ENCODE measurements at places on chromosomes 4 and X.
A peak's percentile ranks its signal among the peaks of the same experiment; 100 is the strongest.

- no peak for DNase-seq
Measured at GRCh38 chr4:146349306-146349705, 135.0 kb downstream of the REELD1 start.

- DNase-seq: no peak
Measured at GRCh38 chrX:30190426-30190825, 24.9 kb upstream of the MAGEB2 start.

DNA sequence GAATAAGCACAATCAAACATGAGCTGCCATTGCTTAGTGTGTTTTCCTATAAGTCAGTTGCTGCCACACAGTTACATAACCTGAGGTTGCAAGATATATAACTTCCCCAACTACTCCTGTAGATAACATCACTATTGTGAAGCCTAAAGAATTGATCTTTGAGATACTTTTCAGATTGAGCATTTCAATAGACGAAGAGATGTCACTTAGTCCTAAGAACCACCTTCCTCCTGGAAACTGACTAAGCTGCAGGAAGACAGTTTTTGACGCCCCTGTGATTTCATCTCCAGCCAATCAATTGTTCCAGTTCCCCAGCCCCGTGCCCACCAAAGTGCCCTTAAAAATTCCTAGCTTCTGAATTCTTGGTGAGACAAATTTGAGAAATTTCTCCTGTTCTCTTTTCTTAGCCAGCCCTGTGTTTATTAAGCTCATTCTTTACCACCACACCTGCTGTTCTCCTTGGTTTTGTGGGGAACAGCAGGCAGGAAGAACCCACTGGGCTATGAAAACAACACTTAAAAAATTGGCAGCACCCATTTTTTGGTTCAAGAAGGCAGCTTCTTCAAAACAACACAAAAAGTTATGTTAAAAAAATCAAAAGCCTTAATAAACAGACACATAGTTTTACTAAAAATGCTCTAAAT is 317.1 kb upstream of the PABPC4L start:
- no peak for DNase-seq

DNA sequence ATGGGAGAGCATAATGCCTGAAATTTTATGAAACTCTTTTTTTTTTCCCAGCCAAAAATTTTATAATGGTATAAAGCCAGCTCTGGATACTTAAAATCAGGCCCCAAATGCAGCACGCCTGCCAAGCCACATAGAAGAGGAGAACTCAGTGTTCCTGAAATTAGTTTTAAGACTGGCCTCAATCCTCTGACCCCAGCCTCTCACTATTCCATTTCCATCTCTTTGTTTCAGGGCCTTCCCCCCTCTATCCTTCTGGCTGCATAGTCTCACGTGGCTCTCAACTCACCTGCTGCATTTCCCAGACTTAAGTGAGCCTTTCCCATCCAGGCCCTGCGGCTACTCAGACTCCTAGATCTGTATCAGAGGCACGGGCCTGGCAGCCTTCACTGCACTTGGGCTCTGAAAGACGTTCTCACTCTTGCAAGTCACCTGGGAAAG is 5.2 kb upstream of the CBR4 start:
- DNase-seq: no peak

DNA sequence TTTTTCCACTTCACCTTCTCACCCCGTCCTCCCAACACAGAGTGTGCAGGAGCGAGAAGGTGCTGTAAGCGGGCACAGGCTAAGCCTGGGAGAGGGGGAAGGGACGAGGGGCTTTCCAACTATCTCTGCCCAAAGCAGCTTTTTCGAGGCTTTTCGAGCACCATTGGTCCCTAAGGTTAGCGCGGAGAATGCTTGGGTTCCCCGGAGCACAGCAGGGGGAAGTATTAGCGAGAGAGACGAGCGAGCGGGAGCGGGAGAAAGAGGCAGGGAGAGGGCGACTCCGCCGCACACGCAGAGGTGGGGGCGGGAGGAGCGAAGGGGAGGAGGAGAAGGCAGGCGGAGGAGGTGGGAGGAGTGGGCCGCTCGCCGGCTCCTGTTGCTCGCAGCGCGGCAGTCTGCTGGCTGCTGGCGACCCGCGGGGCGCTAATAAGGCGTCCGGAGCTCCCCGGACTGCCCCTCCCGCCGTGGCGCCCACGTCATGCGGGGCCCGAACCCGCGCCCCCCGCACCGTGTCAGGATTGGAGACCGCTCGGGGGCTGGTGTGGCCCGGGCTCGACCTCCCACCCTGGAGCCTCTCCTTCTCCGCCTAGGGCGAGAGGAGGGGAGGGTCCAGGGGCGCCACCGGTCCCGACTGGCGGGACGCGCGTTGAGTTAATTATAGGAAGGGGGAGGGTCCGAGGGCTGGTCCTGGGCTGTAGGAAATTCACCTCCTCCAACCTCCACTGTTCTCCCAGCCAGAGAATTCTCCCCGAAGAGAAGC is at the start of gene ADAMTS3:
ADAMTS3 (minus strand) TSS at position 263 of the 760 bp plus-strand sequence. CDS start 459 bp downstream, outside the sequence.
- DNase-seq: peak; percentile 48

GRCh38 chr4:17055788-17056187 is 157.3 kb upstream of the LDB2 start:
- DNase-seq: no peak

- no peak for DNase-seq
Measured at GRCh38 chrX:133579631-133580030, 164.3 kb upstream of the GPC4 start.

DNA sequence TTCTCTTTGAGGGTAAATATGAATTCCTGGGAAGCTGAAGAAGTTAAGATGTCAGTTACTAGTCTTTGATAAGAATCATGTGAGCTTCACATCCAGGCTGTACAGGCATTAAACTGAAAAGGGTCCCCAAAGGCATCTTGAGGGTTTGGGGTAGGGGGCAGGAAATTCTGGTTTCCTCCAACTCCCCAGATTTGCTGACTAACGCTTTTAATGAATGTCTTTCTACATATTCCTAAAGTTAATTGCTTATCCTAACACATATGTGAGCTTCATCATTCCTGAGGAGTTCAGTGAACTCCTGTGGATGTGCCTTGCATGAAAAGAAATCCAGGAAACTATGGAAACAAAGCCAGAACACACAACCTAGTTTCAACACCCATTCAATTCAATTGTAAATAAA is 73.8 kb upstream of the GAB1 start:
- no peak for DNase-seq

DNA sequence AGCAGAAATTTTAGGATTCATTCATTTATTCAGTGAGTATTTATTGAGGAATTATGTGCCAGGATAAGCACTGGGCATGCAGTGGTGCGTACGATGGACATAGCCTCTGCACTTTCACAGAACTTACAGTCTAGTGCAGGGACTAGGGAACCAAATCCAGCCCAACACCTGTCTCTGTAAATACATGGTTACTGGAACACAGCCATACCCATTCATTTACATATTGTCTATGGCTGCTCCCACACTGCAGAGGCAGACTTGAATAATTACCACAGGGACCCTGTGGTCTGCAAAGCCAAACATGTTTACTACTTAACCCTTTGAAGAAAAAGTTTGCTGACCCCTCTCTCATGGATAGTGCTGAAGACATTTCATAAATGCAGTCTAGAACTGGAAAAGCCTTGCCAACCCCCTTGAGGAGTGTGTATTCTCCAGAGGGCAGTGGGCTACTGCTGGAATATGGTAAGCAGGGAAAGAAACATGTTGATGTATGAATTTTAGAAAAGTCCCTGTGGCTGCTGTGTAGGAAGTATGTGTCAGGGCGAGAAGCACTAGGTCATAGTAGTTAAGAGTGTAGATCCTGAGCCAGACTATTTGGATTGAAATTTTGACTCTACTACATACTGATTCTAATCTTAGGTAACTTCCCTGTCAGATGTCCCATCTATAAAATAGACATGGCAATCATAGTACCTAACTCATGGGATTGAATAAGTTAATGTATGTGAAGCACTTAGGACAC is 75.5 kb downstream of the GALNT7 start:
- DNase-seq: no peak

DNA sequence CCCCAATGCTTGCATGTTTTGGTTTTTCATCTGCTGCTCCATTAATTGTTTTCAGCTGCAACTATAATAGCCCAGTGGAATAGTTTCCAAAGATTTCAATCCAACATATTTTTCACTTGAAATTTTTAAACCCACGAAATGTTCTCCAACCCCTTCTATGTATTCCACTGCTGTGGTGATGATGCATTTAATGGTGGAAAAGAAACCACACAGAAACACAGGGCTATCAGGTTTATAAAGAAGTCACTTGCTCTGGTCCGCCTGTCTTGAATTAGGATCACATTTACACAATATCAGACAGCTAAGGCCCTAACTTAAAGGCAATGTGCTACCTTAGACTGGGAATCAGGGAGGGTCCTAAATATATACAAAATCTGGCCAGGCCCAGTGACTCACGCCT is 35.0 kb downstream of the OPHN1 start:
- DNase-seq: no peak

DNA sequence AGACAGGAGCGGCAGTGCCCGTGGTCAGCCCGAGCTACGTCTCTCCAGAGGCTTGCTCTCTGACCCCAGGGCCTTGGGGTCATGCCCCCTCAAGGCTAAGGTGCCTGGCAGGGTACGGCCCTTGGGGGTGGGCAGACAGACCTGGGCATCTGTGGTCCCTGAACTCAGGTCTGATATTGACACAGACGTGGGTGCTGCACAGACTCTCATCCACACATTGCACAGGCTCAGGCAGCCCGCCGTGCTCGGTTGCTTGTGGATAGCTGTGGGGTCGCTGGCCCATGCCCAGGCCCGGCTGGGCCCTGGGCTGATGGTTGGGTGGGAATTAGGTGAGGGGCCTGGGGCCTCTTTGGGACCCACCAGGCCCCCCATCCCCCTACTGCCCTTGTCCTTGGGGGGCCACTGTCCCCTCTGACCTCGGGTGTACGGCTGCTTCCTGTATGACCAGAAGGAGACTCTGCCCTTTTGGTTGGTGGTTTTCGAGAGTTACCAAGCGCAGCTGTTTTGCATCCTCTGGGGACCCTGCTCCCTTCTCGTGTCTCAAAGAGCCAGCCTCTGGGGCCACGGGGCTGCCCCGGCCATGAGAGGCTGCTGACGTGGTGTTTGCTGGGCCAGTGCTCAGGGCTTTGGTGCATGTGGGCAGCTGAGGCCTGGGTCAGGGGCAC is 10.1 kb downstream of the FGFRL1 start:
- DNase-seq: peak; percentile 88

GRCh38 chr4:125382995-125383394 is 68.2 kb downstream of the FAT4 start:
- no peak for DNase-seq

DNA sequence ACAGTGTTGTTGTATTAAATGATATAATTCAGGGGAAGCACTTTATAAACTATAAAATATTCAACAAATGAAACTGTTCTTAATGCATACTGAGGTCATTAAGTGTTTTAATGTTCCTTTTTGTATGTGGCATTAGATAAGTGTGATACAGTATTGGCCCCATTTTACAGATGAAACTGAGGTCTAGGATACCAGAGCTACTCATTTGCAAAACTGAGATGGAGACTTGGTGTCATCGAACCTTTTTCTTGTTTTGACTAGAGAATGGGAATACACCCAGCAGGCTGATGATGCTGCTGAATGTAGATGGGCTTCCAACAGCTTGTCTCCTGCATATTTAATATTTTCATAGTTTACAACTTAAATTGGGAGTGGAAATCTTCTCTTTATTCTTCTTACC is 34.6 kb downstream of the TAF1 start:
- no peak for DNase-seq

DNA sequence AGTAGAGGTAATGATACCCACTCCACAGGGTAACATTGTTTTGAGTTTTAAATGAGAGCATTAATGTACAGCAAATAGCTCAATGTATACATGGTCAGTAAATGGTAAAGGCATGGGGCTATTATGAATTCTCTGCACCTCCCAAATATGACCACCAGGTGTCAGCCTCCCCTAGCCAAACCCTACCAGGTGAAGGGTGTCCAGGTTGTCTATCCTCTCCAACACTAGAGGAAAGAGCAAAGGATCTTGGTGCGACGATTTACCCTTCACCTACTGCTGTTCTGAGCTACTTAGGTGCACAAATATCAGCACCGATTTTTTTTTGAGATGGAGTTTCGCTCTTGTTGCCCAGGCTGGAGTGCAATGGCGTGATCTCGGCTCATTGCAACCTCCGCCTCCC is 26.5 kb upstream of the XIAP start:
- peak; percentile 71 for DNase-seq

GRCh38 chr4:181504924-181505323 is 738.3 kb upstream of the TENM3 start:
- no peak for DNase-seq

DNA sequence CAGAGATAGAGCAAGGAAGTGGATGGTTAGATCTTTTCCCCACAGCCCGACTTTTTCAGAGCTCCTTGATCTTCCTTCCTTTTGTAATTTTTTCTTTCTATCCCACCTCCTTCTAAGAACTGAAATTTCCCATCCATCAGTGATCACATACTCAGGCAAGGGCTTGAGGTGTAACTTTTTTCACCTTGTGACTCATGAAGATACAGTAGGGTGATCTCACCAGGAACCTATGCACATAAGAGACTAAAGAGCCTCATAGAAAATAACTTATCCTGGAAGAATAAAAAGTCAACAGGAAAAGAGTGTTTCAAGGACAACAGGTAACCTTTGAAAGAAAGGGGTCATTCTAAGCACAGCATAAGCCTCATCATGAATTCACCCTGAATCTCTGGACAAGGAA is 131.2 kb upstream of the HCCS start:
- DNase-seq: no peak

DNA sequence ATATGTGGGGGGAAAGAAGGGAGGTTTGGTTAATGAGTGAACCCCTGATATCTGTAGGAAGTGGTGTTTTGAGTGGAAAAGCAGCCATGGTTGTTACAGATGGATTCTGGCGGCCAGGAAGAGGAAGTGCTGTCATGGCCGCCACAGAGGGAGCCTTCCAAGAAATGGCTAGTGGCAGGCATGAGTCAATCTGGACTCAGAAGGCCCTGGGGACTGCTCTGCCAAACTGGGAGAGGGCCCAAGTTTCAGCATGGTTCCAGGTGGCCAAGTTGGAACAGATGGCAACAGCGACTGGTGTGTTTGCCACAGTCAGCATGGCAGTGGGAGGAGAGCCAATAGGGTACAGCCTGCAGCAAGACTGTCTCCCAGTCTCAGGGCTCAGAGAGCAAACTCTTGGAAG is 32.5 kb downstream of the ETDB start:
- DNase-seq: no peak

GRCh38 chr4:109211671-109212070 is 90.8 kb downstream of the COL25A1 start:
- DNase-seq: no peak

DNA sequence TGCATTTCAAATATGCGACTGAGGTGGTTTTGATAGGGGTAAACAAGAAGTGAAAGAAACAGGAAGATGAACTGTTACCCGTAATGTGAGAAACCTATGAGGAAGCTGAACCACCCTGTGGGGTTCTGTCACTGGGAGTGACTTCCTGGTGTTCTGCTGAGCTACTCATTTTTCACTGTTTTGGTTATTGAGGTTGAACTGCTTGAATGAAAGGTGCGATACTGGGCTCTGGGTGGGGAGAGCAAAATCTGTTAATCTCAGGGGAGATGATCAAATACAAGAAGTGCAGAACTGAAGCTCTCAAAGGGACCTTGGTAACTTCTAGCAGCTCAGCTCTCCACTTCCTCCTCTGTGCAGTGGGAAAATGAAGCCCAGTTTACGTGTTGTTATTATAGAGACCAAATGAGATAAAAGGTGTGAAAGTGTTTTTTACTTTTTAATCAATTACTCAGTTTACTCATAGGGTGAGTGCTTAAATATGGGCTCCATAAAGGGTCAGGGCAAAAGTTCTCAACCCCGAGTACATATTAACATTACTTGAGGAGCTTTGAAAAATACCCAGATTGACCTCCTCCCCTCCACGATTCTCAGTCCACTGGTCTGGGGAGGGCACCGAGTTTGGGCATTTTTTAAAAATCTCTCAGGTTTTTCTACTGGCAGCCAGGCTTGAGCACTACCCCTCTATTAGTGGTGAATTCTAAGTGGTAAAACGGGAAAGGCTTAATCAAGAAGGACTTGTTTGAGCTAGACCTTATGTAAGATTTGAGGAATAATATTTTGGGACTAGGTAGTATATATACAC is 66.7 kb downstream of the COQ2 start:
- peak; percentile 80 for DNase-seq
